ENCODE measurements at places on chromosomes 1 and 21.

- DNase-seq, result no peak
These were observed 9.4 kb downstream of the CFHR4 start for GRCh38 chr1:196897158-196897828.

DNA sequence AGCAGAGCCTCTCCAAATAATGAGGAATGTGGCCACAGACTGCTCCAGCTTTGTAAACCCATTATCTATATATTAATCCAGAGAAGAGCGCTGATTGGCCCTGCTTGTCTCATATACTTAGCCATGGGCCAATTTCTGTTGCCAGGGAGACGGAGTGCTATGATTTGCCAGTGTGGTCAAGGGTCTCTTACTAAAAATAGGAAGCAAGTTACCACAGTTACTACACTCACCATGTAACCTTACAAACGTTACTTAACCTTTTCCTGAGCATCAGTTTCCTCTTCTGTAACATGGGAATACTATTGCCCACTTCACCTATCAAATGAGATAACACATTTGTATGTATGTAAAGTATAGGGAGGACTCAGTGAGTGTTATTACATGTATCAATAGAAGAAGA, 7.7 kb upstream of the S100A2 start:
- no peak for DNase-seq

DNA sequence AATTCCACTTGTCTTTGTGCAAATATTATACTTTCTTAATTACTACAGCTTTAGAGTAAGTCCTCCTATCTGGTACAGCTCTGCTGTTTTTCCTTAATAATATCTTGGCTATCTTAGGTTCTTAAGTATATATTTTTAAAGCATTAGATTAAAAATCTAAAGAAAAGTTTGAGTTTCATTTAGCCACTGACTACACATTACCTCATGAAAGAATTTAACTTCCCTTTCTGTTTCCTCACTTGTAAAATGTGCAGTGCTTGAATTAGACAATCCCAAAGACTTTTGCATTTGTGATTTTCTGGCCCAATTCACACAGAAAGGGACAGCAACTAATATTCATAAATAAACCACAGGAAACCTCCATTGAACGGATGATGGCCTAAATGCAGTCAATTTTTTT, 126.4 kb upstream of the SAMSN1 start:
- DNase-seq, result no peak

GRCh38 chr1:59045636-59046035, 251.3 kb upstream of the FGGY start:
- no peak for DNase-seq

- DNase-seq, result no peak
These were observed 131.6 kb downstream of the ETS2 start for GRCh38 chr21:38937286-38937790.

DNA sequence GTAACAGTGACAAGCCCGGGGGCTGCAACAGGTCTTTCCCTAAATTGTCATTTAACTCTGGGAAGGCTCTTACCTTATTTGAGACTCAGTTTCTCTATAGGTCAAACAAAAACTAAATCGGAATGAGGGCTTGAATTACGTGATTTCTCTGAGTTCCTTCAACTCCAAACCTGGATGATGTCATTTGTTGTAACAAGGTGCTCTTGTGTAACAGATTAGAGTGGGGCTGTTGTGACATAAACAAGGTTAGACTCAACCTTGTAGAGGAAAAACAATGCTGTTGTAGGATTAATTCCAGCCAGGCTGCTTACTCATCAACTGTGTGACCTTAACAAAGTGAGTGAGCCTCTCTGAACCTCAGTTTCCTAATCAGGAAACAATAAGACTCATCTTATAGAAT, 74.4 kb downstream of the SUSD4 start:
- DNase-seq, result no peak

- DNase-seq, result peak; percentile 97
These were observed 950 bp upstream of the EVA1C start for GRCh38 chr21:32411350-32412161.

DNA sequence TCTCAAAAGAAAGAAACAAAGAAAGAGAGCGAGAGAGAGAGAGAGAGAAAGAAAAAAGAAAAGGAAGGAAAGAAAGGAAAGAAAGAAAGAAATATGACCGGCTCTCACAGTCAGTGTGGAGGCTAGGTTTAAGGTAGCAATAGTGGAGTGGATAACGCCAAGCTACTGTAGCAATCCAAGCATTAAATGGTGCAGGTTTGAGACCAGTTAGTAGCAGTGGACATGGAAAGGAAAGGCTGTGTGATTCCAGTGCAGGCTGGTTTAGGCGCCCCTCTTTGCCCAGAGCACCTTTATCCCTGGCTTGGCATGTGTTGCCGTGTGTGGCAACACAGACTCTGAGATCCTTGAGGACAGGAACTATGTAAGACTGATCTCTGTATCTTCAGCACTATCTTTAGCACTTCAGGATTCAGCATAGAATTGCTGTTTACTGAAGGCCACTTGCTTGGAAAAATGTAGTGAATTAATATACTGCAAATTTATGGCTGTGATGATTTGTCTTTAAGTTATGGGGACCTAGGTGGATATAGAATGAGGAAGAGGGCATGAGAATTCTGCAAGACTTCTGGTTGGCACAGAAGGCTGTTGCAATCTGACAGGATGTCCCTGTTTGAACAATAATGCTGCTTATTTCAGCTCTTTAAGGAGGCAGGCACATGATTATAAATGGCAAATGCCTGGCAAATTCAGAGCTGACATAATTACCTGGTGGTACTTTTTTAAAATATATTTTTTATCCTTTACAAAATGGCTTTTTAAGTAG, 10.8 kb upstream of the OSBPL9 start:
- DNase-seq, result no peak

DNA sequence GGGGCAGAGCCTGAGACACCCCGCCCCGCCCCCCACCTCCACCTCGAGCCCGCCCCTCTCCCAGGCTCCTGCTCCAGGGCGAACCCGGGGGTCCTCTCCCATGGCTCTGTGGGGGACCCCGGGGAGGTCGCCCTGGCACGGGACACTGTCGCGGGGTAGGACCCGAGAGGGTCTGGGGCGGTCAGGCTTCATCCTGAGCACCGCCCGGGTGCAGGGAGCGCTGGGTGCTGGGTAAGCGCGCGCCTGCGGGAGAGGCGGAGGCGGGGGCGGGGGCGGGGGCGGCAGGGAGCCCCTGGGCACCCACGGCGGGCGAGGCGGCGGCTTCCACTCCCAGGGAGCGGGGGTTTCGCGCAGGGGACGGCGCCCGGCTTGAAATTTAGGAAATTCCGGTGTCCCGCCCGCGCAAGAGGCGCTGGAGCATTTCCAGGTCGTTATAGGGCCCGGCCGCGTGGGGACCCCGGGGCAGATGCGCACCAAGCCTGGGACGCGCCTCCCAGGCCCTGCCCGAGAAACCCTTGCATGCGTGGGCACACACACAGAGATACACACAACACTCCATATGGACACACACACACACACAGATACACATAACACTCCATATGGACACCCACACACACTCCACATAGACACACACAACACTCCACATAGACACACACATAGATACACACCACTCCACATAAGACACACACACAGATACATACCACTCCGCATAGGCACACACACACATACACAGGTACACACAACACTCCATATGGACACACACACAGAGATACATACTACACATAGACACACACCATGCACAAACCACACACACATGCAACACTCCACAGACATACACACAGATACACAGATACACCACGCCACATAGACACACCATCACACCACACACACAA, 48.7 kb upstream of the SLC19A1 start:
- DNase-seq, result peak; percentile 29

Data from left ventricle myocardium inferior (tissue), 1 donor.